Fibroblast of mammary gland (primary cell): ENCODE measurements at places on chromosomes 4 and X.

GRCh38 chr4:70768301-70768948, 46.7 kb downstream of the RUFY3 start:
- DNase-seq, result peak; percentile 5

GRCh38 chr4:165383591-165384073, 4.8 kb downstream of the CPE start:
- DNase-seq, result peak; percentile 65

DNA sequence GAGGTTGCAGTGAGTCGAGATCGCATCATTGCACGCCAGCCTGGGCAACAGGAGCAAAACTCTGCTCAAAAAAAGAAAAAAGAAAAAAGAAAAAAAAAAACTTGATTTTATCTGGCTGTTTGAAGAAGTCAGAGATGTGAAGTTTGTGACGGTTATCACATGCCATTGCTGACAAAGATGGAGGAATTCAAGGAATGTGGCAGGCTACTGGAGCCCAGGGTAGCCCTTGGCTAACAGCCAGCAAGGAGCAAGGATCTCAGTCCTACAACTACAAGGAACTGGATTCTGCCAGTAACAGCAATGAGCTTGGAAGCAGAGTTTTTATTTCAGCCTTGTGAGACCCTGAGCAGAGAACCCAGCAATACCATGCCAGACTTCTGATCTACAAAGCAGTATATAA, 24.3 kb upstream of the TET2 start:
- no peak for DNase-seq

GRCh38 chrX:40146262-40147125, 48.7 kb upstream of the BCOR start:
- DNase-seq, result no peak

DNA sequence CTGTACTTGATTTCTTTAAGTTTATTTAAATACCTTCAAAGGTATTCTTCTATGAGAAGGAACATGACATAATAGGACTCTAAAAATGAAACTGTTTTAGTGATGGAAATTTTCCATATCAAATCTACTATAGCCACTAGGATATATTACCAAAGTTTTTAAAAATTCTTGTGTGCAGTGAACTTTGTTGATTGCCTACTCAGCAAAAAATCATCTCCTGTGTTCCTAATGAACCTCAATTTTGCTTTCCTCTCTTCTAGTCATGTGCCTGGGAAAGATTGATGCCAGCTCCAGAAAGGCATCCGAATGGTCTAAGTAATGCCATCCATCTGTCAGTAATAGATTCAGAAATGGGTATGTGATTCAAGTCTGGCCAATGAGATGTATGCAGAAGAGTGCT, 111.1 kb downstream of the ANXA3 start:
- no peak for DNase-seq

- DNase-seq, result peak; percentile 81
Measured at GRCh38 chr4:17817027-17817426, 6.2 kb downstream of the NCAPG start.

- DNase-seq, result no peak
Measured at GRCh38 chrX:68989456-68989855, 160.6 kb downstream of the EFNB1 start.

DNA sequence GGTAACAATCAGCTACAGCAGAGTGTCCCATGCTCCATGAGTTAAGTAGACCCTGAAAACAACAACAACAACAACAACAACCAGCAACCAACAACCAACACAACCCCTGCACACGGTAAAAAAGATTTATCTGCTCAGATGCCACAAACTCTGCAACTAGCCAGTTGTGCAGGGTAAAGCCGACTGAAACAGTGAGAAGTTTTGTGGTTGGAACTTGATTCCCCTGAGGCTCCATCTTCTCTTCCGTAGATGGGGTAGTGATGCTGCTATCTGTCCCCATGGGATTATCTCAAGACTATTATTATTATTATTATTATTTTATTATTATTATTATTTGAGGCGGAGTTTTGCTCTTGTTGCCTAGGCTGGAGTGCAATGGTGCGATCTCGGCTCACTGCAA, 50.6 kb upstream of the RAPGEF2 start:
- no peak for DNase-seq

DNA sequence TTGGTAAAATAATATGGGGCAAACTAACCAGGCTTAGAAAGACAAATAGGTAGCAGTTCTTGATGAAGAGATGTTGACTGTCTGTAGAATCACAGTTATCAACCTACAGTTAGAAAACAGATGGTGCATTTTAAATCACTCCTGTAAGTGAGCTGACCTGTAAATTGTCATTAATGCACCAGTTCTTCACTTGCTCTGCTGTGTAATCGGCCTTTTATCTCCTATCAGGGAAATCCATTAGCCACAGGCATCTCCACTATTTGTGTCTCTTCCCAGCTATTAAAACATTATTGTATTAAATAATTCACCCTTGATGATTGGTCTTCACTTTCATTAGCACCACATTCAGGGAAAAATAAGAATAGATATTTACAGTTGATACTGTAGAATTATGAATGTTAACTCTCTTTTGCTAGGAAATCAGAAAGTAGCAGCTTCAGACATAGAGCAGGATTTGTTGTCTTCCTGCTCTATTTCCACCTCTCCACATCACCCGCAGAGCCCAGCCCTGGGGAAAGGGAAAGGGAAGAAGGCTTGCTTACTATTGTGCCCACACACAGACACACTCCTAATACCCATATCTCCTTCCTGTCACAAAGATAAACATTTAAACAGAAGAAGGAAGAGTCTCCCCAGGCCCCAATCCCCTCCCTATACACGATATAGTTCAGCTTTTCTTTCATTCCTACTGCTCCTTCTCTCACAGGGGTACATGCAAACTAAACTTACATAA, 97.1 kb downstream of the REELD1 start:
- DNase-seq, result no peak
